ENCODE measurements at places on chromosomes 4 and X.

- no peak for DNase-seq
These were observed 494.1 kb downstream of the INPP4B start for GRCh38 chr4:142351958-142352357.

GRCh38 chrX:53445977-53446376 is 11.8 kb upstream of the HSD17B10 start:
- no peak for DNase-seq

DNA sequence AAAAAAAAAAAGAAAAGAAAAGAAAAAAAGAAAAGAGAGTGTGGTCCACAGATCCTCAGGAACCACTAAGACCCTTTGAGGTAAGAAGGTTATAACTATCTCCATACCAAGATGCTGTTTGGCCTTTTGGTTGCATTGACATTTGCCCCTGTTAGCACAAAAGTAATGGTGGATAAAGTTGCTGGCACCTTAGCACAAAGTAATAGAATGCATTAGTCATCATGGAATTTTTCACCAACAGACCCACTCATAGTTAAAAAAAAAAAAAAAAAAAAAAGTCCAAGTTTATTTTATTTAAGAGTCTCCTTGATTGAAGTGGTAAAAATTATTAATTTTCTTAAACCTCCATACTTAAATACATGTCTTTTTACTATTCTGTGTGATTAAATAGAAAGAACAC is 78.4 kb upstream of the RBPJ start:
- peak; percentile 36 for DNase-seq

GRCh38 chr4:85474818-85475630 is at the start of gene ARHGAP24:
ARHGAP24 (plus strand) TSS chr4:85475150.
- DNase-seq = peak; percentile 83
